ENCODE measurements at places on chromosomes 7 and 10.
A peak's percentile ranks its signal among the peaks of the same experiment; 100 is the strongest.

DNA sequence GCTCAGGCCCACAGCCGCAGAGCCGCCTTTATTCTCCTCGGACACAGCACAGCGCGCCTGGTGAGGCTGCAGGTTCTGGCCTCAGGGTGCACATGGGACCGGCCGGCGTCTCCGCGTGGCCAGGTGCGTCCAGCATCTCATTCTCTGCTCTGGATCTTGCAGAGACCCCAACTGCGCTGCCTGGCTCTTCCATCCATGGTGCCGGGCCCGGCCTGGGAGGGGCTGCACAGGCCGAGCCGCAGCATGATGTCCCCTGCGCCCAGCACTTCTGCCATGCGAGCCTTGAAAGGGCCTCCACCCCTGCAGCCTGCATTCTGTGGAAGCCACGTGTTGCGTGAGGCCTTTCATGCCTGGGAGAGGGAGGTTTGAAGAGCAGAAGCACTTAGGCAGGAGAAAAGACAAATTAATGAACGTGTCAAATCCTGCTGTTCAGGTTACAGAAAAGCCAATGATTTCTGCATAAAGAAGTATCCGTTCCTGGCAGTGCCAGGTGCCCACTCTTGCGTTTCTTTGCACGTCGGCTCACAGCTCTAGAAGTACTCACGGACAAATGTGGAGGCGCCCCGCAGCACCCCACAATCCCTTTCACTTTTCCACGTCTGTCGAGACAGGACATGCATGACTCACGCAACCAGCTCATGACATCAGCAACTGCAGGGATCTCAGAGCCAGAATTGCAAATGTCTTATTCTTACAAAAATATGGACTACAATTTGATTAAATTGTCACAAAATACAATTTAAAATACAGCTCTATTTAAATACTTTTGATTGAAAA is 571.4 kb downstream of the DNAJB6 start:
- DNase-seq: no peak

GRCh38 chr10:91211675-91212074 is 8.8 kb upstream of the PCGF5 start:
- DNase-seq: no peak

- no peak for DNase-seq
Measured at GRCh38 chr10:27618036-27618615, 114.0 kb downstream of the RAB18 start.

DNA sequence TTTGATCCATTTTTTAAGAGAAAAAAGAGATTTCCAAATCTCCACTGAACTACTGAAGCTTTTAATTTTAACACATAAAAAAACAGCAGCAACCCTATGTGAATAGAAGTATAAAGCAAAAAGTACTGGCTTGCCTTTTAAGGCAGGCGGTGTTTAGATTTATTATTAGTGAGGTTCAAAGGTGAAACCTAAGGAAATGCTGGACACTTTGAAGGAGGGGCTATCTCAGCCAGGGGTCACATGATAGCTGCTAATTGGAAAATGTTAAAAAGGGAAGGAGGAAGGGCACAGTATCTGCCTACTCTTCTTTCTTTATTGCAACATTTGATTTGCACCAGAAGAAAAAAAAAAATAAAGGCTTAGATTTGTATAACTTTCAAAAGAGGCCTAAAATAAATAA is 183.8 kb downstream of the SKAP2 start:
- DNase-seq: no peak

DNA sequence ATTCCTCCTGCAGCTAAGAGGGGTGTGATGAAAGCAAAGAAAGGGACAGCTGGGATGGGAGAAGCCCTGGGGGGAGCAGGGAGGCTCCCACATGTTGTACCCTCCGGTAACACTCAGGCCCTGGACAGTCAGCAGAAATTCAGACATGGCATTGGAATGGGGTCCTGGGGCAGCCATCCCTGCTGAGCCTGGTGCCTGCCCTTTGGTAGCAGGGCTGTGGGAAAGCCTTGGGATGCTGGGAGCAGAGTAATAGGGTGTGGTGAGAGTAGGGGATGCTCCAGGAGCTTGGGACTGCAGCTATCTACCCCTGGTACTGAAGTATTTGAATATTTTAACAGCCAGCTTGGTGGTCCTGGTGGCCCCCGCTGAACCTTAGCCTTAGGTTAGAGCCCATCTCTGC is 56.8 kb downstream of the FAM241B start:
- no peak for DNase-seq

- DNase-seq: peak; percentile 40
Measured at GRCh38 chr10:11810313-11810766, 12.8 kb upstream of the PROSER2 start.

- DNase-seq: no peak
Measured at GRCh38 chr10:55820071-55820470, 541.0 kb downstream of the ZWINT start.

- no peak for DNase-seq
Measured at GRCh38 chr10:64076322-64076940, 555.2 kb downstream of the REEP3 start.

GRCh38 chr7:111006691-111007090 is 84.2 kb upstream of the LRRN3 start:
- DNase-seq: peak; percentile 72

GRCh38 chr7:119748991-119749390 is 524.0 kb upstream of the KCND2 start:
- no peak for DNase-seq

GRCh38 chr10:79905322-79906314 is 43.3 kb downstream of the SFTPD start:
- peak; percentile 24 for DNase-seq

GRCh38 chr7:150940431-150941102 is 37.6 kb downstream of the KCNH2 start:
- no peak for DNase-seq

- DNase-seq: no peak
Measured at GRCh38 chr10:93064874-93065660, 4.5 kb downstream of the CYP26C1 start.

DNA sequence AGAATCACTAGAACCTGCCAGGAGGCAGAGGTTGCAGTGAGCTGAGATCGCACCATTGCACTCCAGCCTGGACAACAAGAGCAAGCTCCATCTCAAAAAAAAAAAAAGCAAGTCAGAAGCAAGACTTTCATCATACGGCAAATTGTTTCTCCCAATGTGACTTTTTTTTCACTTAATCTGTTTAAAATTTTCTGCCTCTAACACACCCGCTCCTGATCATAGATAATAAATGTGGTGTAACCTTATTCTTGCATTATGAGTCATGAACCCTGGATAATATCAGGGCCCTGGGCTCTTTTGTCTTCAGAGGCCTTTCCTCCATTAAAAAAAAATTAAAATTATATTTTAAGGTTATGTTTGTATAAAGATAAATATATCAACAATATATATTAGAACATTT is 111.4 kb upstream of the JCAD start:
- no peak for DNase-seq

DNA sequence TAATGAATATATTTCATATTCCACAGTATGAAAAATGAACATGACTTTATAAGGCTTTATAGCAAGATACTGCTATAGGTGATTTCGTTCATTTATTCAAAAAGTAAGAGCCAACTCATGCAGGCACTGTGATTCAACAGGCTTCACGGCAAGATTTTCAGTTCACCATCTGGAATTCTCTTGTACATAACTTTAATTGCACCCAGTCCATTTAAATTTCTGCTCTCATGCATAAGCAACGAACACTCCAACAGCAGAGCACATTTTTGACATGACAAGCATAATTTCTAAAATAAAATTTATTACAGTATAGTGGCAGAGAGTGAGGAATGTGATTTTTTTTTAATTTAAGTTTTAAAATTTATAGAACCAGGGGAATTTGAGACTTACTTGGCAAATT is 436.1 kb downstream of the PHTF2 start:
- no peak for DNase-seq

GRCh38 chr10:62817121-62817765 is 1.1 kb upstream of the EGR2 start:
- no peak for DNase-seq

DNA sequence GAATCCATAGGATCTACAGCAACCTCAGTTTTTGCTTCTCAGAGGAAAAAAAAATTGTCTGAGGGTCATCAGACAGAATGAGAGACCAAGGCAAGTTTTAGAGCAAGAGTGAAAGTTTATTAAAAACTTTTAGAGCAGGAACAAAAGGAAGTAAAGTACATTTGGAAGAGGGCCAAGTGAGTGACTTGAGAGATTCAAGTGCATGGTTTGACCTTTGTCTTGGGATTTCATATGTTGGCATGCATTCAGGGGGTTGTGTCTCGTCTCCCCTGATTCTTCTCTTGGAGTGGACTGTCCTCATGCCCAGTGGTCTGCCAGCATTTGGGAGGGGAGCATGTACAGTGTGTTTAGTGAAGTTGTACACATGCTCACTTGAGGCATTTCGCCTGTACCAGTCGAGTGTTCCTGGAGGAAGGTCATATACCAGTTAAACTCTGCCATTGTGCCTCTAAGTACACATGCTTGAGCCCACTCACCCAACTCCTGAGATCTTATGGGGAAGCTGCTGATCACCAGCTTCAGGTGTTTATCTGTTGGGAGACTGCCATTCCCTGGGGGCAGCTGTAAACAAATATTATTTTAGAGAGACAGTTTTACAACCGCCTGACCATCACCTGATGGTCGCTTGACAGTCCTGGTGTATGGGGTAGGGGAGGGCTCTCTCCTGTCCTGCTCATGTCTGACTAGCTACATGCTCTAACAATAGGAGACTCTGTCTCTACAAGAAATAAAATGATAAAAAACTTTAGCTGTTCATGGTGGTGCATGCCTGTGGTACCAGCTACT is 109.4 kb downstream of the EEPD1 start:
- no peak for DNase-seq

DNA sequence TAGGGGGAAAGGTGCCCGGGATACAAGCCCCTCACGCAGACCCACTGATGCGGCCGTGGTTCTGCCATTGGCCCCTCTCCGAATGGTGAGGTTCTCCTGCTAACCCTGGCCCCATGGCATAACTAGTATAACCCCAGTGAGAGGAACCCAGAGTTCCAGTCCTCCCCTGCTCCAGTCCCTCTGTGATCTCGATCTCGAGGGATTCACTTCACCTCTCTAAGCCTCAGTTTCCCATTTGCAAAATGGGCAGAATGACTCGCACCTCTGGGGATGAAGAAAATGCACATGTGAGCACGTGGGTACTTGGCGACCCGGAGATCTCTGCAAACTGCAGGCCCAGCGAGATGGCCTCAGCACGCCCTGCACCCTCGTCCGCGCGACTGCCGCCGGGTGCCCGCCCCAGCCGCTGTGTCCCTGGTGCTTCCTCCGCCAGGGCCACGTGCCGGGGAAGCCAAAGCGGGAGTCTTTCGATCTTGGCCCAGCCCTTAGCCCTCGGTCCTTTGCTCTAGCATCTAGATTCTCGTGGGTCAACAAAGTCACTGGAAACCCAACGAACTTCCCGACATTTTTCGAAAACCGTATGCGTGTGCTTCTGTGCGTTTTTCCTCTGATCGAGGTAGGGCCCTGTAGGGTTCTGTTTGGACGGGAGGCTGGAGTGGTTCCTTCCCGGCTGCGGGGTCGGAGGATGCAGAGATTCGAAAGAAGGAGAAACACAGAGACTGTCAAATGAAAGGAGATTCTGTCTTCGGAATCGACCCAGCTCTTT is 169.8 kb downstream of the UBE2H start:
- DNase-seq: no peak

- no peak for DNase-seq
Measured at GRCh38 chr7:3893151-3893788, 592.2 kb downstream of the SDK1 start.

DNA sequence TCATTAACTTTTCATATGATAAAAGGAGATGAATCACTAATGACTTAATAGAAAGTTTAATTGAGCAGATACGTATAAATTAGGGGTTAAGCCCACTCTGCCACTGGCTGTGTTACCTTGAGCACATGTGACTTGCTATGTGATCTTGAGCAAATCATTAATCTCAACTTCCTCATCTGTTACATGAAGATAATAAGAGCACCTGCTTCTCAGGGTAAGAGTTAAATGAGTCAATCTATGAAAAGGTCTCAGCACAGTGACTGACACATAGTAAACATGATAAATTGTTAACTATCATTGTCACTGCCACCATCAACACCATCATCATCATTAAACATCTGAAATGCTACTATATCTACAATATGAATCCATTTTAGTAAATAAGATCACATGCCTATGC is 110.8 kb downstream of the TPK1 start:
- no peak for DNase-seq

DNA sequence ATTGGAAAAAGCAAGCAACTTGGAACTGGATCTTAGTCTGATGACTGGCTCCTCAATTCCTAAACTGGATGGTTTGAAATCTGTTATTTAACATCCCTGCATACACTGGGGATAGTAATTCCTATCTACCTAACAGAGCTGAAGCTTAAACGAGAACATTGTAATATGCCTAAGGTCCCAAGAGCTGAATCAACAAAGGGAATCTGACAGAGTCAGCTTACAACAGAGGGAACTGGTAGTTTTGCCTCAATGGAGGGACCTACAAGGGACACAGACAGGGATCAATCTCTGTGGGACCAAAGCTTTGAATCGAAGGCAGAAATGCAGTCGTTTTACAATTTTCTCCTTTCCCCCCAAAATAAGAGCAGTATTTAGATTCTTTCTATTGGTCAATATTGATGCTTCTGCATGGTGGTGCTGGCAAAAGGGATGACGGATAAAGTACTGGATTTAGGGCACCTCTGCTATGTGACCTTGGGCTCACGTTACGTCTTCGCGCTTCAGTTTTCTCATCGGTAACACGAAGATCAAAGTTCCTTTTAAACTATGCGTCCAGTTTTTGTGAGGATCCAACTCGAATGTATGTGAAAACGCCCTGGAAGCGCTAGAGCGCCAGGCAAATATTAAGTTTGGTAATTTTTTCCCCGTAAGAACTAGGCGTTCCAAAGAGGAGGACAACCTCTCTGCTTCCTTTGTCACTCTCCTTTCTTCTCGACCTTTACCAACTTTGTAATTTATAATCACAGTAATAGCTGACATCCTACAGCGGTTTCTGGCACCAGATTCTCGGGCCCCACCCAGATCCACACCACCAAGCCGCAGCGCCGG is 1.1 kb downstream of the ACTR1A start:
- DNase-seq: no peak

DNA sequence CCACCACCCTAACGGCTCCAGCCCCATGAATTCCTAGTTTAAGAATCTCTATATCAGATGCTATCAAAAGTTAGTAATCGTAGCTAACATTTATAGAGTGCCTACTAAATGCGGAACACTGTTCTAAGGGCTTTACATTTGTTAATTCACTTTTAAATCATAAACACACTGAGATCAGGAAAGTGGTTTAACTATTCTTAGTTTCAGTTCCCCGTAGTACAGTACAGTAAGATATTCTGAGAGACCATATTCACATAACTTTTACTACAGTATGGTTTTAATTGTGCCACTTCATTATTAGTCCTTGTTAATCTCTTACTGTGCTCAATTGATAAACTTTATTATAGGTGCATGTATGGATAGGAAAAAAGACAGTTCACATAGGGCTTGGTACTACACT is 22.5 kb downstream of the SYPL1 start:
- DNase-seq: no peak

GRCh38 chr10:116993610-116994009 is 11.4 kb downstream of the SHTN1 start:
- no peak for DNase-seq

- DNase-seq: no peak
Measured at GRCh38 chr10:112456533-112456932, 9.5 kb downstream of the VTI1A start.
